ENCODE measurements at places on chromosomes 5 and 9.

DNA sequence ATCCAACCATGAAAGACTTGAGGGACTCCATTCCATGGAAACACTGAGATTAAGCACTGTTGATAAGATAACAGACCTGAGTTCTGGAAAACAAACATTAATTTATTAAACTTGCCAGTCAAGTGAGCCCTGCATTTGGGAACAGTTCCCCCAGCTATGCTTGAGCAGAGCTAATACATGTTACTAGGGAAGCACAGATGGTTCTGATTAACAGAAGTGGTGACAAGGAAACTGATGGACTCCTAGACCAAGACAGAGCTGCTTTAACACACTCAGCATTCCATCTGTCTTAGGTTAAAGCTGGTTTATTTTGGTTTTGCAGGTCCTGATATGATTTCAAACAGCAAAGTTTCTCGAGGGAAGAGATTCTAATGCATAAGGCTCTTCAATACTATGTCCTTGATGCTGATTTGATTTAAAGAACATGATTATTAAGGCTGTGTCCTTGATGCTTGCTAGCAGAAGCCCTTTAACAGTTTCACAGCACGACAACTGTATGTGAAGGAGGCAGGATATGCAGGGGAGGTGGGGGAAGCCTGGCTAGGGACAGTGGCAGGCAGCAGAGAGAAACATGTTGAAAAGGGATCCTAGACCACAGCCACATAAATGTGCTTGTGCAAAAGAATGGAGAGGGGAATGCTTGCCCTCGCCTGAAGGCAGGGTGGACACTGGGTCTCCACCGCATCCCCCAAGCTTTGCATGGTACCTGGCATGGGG lies 66.2 kb downstream of the ACTBL2 start:
- no peak for DNase-seq

GRCh38 chr9:69580582-69581214 lies 91.5 kb downstream of the APBA1 start:
- no peak for DNase-seq

DNA sequence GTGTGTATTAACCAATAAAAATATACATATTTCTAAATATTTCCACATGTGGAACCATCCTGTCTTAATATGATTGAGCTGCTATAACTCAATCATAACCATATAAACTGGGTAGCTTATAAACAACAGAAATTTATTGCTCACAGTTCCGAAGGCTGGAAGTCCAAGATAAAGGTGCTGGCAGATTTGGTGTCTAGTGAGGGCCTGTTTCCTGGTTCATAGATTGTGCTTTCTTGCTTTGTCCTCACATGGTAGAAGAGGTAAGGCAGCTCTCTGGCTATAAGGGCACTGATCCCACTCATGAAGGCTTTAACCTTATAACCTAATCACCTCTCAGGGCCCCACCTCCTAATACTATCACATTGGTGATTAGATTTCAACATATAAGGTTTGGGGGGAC lies 14.0 kb upstream of the PRKAA1 start:
- no peak for DNase-seq

DNA sequence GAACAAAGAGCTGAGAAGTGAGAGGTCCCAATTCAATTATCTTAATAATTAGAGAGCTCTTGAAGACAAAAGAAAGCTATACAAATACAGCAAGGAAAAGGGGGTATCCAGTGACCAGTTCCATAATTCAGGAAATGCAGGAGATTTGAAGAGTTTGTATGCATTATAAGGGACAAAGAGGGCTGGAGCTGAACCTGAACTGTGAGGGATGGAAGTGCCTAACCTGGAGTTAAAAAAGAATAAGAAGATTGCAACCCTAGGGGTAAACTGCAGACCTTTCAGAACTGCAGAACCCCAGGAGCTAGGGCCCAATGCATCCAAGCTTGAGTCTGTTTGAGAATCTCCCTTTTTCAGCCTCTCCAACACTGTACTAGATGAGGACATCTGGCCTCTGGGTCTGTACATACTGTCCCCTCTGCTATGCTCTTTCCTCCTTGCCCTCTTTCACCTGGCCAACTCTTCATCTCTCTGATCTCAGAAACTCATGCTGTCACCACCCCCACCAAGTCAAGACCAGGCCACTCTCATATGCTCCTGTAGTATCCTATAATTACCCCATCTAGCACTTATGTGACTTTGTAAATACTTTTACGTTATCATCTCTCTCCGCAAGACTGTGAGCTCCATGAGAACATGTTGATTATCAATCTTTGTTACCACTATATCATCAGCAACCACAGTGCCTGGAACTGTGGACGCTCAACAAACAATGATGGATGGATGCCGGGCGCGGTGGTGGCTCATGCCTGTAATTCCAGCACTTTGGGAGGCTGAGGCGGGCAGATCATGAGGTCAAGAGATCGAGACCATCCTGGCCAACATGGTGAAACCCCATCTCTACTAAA lies 6.6 kb upstream of the PRKACG start:
- DNase-seq: no peak

- no peak for DNase-seq
Measured at GRCh38 chr5:169301386-169301934, 521 bp upstream of the SLIT3 start.

DNA sequence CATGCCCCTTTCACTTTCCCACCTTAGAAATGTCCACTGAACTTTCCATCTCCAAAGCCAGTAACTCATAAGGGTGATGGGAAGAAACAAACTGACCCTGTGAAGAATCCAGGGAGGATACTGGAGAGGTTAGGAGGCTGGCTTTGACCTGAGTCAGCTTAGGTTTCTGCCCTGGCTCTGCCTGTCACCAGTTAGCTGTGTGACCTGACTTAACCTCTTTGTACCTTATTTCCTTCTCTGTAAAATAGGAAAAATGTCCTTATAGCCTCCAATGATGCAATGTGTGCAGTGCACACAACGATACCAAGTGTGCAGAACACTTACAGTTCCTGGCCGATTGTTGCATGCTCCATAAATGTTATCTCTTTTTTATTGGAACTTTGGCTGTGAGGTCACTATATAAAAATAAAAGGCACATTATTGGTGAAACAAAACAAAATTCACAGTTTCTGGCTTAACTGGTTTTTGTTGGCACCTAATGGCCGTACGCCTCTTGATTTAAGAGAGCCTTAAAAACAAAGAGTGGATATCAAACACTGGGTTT lies 37.8 kb downstream of the GABRP start:
- DNase-seq: no peak

DNA sequence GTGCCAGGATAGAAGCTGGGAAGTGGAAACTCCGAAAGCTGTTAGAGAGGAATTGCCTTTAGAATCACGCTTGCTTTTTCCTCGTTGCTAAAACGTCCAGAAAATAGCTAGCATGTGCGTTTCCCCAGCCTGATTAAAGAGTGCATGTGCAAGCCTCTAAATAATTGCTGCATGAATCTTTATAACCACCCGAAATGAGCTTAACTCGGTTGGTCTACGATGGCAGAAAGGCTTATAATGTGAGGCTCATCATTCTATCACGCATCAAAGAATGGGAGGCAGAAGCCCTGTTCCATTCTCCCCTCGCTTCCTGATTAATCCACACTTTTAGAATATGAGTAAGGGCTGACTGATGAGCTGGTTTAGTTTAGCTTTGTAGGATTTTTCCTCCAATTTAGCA lies 394.6 kb upstream of the WWC1 start:
- no peak for DNase-seq

DNA sequence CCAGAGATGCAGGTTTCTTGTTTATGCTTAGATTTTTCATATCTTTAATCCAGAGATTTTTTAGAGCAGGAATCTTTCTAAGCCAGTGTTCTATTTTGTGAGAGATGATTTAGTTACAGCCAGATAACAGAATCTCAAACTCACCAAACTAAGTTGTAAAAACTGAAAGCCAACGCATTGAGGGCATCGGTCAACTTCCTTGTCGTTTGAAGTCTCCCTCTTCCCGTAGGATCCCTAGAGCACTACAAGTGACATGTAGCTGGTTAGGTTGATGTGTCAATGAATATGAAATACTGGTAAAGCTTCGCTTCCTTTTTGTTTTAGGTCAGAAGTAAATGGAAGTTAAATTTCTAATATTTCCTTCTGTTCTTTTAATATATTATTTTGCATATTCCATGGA lies 139.6 kb downstream of the YIPF5 start:
- DNase-seq: no peak

GRCh38 chr5:66829358-66829674 lies 233.1 kb downstream of the MAST4 start:
- DNase-seq: no peak

DNA sequence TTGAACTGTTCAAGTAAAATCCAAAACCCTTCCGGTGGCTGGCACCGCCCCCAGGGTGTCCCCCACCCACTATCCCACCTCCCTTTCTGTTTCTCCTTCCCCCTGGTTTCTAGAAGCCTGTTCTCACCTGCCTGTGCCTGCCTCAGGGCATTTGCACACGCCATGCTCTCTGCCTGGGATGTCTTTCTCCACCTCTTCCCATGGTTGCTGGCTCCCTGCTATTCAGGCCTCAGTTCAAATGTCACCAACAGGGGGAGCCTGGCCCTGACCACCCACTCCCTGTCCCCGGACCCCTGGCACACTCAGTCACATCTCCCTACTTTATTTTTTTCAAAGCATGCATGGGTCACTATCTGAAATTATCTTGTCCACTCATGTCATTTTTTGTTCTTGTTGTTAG lies 39.9 kb upstream of the EEIG1 start:
- DNase-seq: no peak

- DNase-seq: no peak
Measured at GRCh38 chr9:102206432-102206831, 468.0 kb upstream of the GRIN3A start.

GRCh38 chr9:81848472-81848871 lies 79.8 kb upstream of the SPATA31D4 start:
- no peak for DNase-seq

DNA sequence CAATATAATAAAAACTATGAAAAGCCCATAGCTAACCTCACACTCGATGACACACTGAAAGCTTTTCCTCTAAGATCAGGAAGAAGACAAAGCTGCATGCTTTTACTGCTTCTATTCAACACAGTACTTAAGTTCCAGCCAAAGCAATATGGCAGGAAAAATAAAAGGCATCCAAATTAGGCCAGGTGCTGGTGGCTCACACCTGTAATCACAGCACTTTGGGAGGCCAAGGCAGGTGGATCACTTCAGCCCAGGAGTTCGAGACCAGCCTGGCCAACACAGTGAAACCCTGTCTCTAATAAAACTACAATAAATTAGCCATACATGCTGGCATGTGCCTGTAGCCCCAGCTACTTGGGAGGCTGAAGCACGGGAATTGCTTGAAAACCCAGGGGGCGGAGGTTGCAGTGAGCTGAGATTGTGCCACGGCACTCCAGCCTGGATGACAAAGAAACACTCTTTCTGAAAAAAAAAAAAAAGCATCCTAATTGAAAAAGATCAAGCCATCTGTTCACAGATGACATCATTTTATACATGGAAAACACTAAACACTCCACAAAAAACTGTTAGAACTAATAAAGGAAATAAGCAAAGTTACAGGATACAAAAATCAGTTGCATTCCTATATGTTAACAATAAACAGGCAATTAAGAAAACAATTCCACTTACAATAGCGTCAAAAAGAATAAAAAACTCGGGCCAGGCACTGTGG lies 17.9 kb downstream of the ZFR start:
- no peak for DNase-seq

GRCh38 chr9:104934691-104935500 lies 6.9 kb upstream of the ABCA1 start:
- no peak for DNase-seq

GRCh38 chr5:10825897-10826644 lies 65.0 kb upstream of the DAP start:
- no peak for DNase-seq

- DNase-seq: no peak
Measured at GRCh38 chr5:127431977-127432585, 85.4 kb upstream of the PRRC1 start.

DNA sequence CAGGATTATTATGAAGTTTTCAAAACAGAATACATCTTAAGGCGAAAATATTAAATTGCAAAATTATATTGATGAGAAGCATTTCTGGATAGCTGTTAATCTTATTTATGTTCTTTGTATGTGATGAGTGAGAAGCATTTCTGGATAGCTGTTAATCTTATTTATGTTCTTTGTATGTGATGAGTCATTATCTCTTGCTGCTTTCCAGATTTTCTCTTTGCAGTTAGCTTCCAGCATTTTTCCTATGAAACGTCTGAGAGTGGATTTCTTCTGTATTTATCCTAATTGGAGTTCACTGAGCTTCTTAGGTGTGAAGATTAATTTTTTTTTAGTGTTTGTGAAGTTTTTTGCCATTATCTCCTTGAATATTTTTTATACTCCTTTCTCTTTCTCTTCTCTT lies 8.2 kb downstream of the TMEM232 start:
- DNase-seq: no peak

DNA sequence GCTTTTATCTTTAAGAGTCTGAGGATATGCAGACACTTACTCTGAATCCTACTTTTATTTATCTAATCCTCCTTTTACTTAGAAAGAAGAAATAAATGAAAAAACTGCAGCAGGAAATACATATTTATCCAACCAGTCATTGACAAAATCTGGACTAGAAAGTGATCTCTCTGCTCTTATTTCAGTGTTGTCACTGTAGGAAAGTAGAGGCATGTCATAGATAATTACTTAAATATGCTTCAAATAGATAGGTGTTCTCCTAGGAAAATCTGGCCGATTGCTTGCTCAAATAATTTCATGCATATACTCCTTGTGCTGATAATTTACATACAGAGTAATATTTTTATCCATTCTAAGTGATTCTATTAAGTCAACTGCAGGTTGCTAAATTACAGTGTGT lies 2001.9 kb upstream of the C9orf72 start:
- no peak for DNase-seq

DNA sequence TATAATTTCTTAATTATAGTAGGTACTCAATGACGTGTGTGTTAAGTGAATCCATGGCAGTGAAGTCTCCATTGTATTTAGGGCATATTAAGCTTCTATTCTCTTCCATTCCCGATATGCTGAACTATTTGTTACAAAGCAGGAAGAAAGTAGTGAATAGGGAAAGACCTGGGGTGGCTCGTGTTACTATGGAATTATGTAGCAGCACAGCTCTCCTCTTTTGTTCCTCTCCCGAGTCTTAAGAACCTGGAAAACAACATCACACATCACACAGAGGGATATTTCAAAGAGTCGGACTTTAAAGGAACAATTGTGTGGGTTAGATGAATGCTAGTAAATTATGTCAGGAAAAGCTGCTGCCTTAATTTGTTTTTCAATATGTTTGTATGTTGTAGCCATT lies 131.8 kb downstream of the PCSK5 start:
- no peak for DNase-seq

GRCh38 chr5:66440202-66440680 lies 156.0 kb upstream of the MAST4 start:
- DNase-seq: no peak

GRCh38 chr9:7165331-7165975 lies 407.7 kb downstream of the KDM4C start:
- no peak for DNase-seq
